HS-27A (cell line): ENCODE measurements at places on chromosomes 13 and 19.

DNA sequence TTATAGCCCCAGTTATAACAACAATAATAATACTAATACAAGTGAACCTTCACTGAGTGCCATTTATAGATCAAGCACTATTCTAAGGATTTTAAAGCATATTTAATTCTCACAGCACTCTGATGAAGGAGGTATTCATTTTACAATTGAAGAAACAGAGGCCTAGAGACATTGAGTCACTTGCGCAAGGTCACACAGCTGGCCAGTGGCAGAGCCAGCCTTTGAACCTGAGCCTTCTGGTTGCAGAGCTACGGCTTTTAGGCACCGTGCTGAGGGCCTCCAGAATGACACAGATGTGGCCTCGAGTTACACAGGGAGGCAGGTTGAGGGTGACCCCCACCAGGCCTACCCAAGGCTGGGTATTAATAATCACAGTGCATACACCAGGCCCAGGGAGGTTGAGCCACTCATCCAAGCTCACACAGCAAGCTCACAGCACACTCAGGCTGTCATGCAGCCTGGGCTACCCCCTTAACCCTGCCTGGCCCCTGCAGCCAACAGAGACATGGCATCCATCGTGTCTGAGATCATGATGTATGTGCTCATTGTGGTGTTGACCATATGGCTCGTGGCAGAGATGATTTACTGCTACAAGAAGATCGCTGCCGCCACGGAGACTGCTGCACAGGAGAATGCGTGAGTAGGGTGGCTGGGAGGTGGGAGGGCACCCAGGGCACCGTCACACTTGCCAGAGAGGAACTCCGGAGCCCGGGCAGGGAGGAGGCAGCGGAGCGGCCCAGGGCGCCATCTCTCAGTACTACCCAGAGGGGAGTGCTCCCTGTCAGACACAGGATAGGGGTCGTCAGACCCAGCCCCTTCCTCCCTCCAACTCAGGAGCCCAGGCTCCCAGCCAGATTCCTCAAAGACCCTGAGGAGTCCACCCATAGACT, 2.7 kb upstream of the HPN start:
- DNase-seq, result no peak

- DNase-seq, result no peak
Observed at GRCh38 chr19:46201454-46202310, 27.9 kb upstream of the IGFL1 start.

- no peak for DNase-seq
Observed at GRCh38 chr13:75325711-75326110, 156.3 kb downstream of the TBC1D4 start.

GRCh38 chr13:100875392-100876043, 200.9 kb upstream of the TMTC4 start:
- DNase-seq, result peak; percentile 62

DNA sequence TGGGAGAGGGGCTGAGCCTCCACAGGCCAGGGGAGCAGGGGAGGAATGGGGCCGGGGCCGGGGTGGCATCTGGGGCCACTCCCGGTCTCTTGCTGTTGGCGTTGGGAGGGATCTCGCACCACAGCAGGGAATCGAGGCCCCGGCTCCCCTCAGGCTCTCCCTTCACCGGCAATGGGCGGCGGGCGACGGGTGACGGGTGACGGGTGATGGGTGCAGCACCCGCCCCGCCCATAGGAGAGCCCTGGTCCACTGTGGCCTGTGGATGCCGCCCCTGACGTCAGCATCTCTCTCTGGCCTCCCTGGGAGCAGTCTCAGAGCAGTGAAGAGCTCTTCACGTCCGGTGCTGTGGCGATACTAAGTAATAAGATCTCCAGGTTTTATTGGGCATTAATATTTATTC, 133.6 kb downstream of the KDM4B start:
- no peak for DNase-seq

DNA sequence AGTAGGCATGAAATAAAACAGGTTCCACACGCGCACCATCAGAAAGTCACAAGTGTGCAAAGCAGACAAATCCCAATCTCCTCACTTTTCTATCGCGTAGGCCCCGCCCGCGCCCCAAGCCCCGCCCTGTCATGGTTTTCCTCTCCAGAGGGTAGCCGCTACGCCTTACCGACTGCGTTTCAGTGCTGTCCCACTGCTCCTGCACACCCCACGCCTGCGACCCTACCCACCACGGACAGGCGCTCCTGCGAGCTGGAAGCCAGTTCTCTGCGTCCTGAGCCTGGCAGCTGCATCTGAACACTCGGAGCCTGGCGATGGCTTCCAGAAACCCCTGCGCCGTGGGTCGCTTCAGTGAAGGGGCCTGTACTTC, 379 bp upstream of the ZNF470 start:
- DNase-seq, result no peak

GRCh38 chr13:52713894-52714293, 25.7 kb downstream of the CNMD start:
- no peak for DNase-seq

DNA sequence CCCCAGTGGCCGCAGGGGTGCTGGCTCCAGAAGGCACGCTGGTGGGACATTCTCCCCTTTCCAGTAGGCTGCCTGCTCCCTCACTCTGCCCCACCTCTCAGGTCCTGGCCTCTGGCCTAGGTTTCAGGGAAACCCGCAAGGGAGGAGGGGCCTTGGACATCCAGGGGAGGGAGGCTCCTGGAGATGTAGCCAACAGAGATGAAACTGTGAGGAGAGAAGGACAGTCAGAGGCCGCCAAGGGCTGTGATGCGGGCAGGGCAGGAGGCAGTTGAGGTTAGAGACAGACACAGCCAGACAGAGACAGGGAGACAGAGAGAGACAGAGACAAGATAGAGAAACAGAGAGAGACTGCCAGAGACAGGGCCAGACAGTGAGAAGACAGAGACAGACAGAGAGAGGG, 127.7 kb downstream of the UQCRFS1 start:
- no peak for DNase-seq
